Glomerular endothelial cell (primary cell): ENCODE measurements at places on chromosomes 1 and 21. TPM values are rescaled to one million over a fixed set of nuclear protein-coding genes. Genes with fewer than 3 reads are reported as not detected.
A peak's percentile ranks its signal among the peaks of the same experiment; 100 is the strongest.

GRCh38 chr1:232127190-232127589, 500.6 kb downstream of the DISC1 start:
- DNase-seq = no peak

Gene C1orf167
- total RNA-seq = not detected in 2 replicates

- DNase-seq = no peak
Observed at GRCh38 chr1:153563483-153563901, 2.2 kb downstream of the S100A2 start.

Gene JTB
- total RNA-seq = 156 and 177 TPM in 2 replicates

DNA sequence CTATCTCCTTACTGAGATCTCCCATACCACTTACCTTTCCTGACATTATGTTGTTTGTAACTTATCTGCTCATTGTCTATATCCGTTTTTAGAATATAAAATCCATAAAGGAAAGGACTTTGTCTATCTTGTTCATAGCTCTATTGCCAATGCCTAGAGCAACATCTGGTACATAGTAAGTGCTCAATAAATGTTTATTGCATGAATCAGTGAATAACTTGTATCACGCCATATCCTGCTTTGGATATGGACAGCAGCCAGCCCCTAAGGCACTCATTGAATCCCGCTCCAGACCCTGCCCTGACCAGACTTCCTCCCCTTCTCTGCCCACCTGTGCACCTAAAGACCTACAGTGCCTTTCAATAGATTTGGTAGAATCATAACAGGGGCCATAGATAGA, 298.1 kb upstream of the PLXNA2 start:
- no peak for DNase-seq

DNA sequence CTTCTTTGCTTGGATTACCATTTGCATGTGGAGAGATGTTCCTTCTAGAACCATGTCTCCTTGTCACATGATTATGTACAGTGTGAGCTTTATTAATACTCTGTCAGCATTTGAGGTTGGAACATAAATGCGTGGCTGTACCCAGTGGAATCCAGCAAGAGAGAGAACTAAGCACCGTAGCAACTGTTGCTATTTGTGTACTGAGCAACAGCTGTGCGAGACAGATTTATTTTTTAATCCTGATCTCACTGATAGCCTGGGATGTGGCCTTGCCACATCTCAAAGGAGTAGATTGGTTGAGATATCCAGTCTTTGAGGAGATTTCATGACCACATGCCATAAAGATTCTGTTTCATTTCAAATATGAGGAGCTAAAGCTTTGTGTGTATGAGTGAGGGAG, 43.4 kb downstream of the KIF1B start:
- peak; percentile 16 for DNase-seq

DNA sequence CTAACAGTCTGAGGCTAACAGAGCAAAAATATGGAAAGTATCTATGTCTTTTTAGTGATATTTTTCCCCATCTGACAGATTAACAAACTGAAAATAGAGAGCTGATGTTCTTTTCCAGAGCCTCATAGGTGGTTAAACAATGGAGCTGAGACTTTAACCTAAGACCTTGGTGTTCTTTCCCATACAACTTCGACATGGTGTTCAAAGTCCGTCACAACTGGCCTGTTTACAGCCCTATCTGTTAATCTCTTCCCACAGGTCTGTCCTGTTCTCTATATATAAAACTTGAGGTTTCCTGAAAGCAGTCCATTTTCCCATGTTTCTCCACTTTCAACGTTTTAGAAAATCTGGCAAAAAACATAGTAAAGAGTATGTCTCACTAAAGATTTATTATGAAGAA, 395.7 kb downstream of the BRINP2 start:
- no peak for DNase-seq

Gene G0S2
- 1.7 and 6.4 TPM in 2 replicates for total RNA-seq

- no peak for DNase-seq
Observed at GRCh38 chr1:92730476-92730875, 54.4 kb downstream of the EVI5 start.

DNA sequence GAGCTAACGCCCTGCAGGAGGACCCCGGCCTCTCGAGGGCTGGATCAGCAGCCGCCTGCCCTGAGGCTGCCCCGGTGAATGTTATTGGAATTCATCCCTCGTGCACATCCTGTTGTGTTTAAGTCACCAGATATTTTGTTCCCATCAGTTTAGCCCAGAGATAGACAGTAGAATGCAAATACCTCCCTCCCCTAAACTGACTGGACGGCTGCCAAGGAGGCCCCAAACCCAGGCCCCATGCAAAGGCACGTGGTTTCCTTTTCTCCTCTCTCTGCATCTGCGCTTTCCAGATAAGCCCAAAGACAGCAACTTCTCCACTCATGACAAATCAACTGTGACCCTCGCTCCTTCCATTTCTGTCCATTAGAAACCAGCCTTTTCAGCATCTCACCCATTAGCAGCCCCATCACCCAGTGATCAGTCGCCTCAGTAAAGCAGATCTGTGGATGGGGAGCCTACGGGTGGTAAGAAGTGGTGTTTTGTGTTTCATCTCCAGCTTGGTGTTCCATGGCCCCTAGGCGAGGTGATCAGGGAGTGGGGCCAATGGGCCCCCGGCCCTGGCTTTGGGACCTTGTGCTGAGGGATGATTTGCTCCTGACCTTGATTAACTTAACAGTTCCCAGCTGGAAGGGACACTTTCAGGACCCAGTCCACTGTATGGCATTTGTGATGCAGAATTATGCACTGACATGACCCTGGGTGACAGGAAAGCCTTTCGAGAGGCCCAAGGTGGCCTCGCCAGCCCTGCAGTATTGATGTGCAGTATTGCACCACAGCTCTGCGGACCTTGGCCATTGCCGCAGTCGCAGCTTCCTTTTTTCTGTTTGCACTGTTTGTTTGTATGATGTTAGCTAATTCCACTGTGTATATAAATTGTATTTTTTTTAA, 5.2 kb downstream of the NPPA start:
- DNase-seq = no peak

Gene KDM5B
- 58.6 and 96.4 TPM in 2 replicates for total RNA-seq

DNA sequence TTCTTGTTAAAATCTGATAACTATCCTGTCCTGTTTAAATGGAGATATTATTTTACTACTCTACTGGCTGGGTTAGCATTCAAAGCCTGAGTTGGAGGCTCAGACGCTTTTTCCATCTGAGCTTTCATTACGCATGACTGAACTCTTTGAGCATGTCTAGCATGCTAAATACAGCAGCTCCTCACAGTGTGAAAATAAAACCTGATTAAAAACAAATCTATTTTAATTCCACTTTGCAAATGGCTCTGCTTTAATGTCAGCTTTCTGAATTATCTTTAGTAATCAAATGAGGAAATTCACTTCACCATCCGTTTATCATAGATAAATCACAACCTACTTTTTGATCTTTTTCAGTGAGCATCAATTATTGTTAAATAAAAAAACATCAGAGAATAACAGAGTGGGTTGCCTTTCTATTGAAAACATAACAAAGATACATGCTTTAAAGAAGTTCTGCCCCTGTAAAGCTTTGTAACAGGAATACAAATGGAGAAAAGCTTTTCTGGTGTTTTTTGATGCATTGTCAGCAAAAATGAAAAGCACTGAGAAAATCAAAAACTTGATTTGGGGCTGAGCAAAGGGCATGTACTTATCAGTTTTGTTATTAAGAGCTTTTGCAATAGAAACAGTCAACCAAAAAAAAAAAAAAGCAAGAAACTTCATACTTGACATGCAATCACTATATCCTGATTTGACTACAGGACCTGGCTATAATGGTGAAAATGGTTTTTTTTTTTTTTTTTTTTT, 3.5 kb upstream of the SPEN start:
- no peak for DNase-seq

Gene IQGAP3
- 5.7 and 14.5 TPM in 2 replicates for total RNA-seq

DNA sequence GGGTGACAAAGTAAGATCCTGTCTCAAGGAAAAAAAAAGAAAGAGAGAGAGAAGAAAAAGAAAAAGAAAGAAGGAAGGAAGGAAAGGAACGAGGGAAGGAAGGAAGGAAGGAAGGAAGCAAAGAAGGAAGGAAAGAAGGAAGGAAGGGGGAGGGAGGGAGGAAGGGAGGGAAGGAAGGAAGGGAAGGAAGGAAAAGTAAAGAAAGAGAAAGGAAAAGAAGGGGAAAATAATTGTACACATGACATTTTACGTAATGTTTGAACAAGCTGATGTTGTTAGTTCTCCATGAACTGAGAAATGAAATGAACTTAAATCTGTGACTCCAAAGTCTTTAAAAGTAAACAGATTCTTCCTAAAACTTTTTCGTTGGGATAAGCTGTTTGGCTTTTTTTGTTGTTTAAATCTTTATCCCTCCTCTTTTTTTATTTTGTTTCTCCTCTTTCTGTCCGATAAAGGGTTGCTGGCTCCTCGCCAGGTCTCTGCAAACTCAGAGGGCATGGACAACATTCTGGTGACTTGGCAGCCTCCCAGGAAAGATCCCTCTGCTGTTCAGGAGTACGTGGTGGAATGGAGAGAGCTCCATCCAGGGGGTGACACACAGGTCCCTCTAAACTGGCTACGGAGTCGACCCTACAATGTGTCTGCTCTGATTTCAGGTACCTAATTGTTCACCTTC, 59.8 kb downstream of the IL12RB2 start:
- DNase-seq = no peak

DNA sequence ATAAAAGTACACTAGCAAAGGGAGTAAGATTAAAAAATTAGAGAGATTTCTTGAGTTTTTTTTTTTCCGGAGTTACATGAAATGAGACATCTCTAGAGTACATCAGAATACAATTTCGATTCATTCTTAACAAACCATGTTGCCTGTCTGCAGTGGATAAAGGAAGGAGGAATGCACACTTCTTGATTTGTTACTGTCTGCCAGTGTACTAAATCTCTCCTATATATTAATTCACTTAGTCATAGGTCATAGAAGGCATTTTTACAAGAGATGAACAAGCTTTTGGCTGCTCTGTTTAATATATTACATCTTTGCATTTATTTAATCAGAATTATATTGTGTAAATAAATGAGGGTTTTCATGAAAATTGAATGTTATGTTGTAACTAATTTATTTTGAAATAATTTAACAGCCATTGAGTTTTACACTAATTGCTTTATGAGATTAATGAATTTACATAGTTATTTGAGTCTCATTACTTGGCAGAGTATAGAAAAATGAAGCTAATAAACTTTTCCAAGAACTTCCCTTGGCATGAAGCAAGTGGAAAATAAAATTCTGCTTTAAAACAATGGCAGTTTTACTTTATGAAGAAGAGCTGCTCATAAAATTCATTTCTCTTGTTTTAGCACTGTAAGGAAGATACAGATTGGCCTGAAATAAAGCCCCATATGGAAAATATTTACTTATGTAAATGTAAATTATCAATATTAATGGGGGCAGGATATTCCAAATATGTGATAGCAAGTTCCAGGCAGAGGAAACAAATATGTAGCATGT, 1284.7 kb downstream of the BRINP3 start:
- DNase-seq = no peak

Gene C1orf210
- not detected in 2 replicates for total RNA-seq

GRCh38 chr21:28614791-28615190, 377.9 kb downstream of the LTN1 start:
- no peak for DNase-seq

DNA sequence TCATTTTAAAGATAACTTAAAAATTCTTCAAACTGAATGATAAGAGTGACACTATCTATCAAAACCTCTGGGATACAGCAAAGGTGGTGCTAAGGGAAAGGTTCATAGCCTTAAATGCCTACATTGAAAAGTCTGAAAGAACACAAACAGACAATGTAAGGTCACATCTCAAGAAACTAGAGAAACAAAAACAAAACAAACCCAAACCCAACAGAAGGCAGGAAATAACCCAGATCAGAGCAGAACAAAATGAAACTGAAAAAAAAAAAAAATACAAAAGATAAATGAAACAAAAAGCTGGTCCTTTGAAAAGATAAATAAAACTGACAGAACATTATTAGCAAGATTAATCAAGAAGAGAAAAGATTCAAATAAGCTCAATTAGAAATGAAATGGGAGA, 6.8 kb downstream of the ODF2L start:
- DNase-seq = no peak

- no peak for DNase-seq
Observed at GRCh38 chr1:30316056-30316455, 407.3 kb downstream of the MATN1 start.

DNA sequence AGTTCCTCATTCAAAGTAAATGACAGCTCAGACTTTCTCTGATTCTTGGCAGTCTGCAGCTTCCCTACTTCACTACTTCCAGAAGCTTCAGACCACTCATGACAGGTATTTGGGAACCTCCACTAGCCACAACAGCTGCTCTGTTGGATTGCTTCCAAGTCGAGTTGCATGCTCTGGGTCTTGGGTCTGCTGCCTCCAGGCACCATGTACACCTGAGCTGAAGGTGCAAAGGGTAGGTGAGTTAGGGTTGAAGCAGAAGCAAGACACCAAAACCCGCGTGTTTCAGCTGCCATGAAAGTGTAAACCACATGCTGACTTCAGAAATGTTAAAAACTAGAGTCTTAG, 62.7 kb downstream of the ZNF684 start:
- no peak for DNase-seq

- DNase-seq = no peak
Observed at GRCh38 chr21:34511787-34512455, at the start of gene KCNE1. Gene KCNE1 (minus strand): TSS chr21:34512210. CDS start chr21:34449634, 62,576 bp downstream.

Gene SPRR1A
- total RNA-seq = not detected in 2 replicates

DNA sequence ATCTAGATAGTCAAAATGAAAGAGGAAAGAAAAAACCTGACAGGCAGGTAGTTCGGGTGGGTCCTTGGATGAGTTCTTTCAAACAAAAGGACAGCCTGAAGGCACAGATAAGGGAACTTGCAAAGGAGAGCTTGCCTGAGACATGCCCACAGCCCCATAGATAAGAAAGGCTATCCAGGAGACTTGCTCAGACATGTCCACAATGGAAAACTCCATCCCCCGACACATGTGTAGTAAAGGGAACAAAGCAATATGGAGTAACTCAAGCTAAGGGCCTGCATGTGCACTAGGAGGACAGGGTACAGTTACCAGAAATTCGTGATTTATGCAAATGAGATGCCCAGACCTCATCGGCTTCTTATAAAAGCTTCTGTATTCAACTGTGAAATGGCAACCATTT, 281.5 kb downstream of the NEGR1 start:
- no peak for DNase-seq

Gene FCER1G
- total RNA-seq = 1.7 TPM in 1 of 2 replicates, not detected in the other

GRCh38 chr1:33743221-33743998, 120.5 kb upstream of the HMGB4 start:
- no peak for DNase-seq

DNA sequence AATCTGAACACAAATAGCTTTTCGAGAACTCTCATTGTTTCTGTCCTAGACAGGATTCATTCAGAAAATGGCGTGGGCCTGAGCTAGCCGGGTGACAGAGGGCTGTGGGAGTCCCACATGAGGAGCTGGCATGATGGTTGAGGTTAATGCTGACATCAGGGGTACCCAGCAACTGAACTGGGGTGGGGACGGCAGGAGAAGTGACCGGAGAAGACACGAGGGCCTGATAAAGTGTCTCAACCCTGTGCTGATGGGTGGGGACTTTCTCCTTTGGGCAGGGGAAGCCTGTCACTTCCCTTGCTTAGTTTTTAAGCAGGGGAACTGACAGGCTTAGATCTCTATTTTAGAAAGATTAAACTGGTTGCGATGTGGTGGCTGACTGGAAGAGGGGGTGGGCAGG, 14.6 kb downstream of the CHIT1 start:
- no peak for DNase-seq

GRCh38 chr21:19031953-19032352, 628.4 kb upstream of the TMPRSS15 start:
- DNase-seq = no peak
